AG09319 (cell line): ENCODE measurements at places on chromosomes 3 and 15.

- peak; percentile 68 for DNase-seq
These were observed at the start of gene CHD2 for GRCh38 chr15:92899948-92900730. Gene CHD2, plus strand, starts transcription at chr15:92900324. Its CDS starts 914 bp downstream, at chr15:92901238.

DNA sequence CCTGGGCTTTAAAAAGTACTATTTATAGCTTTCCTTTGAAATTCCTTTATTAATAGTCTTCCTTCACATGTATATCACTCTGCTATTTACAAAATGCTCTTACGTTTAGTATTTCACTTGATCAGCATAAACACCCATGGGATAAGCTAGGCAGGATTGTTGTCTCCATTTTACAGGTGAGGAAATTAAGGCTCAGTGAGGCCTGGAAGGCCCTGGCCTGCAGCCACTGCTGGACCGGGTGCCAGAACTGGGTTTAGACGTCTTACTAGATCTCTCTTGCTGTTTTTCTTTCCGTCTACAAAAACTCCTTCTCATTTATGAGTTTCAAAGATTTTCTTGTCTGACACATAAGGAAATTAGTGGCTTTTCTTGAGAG is 236.4 kb downstream of the LPP start:
- no peak for DNase-seq

- DNase-seq, result no peak
These were observed 191.1 kb downstream of the PLCH1 start for GRCh38 chr3:155553780-155554179.

DNA sequence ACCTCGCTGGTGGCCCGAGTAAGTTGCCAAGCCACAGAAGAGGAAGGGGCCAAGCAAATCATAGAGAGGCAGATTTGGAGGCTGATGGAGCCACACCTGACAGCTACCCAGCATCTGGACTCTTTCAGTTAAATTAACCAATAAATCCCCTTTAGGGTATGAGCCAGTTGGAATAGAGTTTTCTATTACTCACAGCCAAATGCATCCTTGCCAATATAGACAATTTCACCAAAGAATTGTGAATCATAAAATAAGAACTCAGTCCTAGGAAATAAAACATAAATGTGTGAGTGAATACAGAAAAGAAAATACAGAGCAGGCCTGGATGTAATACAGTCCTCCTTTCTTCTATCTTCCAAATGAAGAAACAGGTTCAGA is 161.6 kb upstream of the ANKRD28 start:
- DNase-seq, result no peak

DNA sequence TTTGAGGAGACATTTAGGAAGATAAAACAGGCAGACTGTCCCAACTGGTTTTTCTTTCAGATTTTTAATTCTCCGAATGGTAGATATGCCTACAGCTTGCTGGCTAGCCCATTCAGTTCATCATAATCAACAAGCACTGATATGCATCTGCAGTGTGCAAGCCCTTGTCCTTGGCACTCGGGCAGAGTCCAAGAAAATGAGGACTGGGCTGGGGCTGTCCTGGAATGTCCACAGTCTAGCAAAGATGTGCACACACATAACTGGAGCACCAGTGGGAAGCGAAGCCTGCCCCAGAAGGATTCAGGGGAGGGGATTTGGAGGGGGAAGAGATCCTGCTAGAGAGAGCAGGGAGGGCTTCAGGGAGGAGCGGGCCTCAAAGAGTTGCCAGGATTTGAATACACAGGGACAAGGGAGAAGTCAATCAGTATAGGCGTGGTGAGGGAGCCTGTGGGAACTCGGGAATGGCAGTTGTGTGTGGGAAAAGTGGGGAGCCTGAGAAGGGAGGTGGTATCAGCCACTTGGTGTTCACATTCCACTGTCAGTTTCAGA is 8.7 kb downstream of the FAH start:
- DNase-seq, result no peak

GRCh38 chr15:58535894-58536293 is 104.1 kb downstream of the LIPC start:
- no peak for DNase-seq

DNA sequence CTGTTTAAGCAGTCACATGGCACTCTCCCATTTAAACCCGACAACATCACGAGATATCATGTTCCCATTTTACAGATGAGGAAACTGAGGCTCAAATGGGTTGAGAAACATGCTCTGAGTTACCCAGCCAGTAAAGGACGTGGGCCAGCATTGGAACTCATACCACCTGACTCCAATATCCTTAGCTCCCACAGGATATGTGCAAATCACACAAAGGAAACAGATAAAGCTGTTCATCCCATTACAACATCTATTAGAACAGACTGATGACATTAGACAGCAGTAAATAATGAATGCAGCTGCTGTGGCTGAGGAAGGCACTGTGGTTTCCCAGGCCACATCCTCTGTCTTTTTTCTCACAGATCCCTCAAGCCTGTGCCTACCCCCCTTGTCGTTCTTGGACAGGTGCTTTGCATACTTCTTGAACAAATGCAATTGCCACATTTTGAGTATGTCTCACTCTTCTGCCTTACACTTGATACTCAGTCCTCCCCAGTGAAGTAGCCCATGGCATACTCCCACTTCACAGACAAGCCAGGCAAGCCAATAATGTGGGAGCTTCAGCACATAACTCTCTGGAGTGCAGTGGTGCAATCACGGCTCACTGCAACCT is 17.7 kb downstream of the FRMD4B start:
- no peak for DNase-seq

DNA sequence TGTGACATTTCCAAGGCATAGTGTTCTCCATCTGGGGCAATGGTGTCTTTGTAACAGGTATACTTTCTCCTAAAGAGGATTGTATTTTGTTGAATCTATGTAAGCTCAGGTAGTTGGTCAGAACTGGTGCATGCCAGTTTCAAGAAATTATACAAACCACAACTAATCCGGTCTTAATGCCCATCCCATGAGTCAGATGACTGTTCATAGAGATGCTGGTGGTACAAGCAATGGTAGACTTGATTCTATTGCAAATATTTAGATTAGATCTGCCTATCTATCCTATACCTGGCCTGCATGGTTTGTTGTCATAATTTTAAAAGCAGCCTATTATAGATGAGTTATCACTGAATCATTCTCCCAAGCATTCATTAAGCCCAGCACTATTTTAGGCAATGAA is 43.5 kb downstream of the ATP13A5 start:
- DNase-seq, result no peak

DNA sequence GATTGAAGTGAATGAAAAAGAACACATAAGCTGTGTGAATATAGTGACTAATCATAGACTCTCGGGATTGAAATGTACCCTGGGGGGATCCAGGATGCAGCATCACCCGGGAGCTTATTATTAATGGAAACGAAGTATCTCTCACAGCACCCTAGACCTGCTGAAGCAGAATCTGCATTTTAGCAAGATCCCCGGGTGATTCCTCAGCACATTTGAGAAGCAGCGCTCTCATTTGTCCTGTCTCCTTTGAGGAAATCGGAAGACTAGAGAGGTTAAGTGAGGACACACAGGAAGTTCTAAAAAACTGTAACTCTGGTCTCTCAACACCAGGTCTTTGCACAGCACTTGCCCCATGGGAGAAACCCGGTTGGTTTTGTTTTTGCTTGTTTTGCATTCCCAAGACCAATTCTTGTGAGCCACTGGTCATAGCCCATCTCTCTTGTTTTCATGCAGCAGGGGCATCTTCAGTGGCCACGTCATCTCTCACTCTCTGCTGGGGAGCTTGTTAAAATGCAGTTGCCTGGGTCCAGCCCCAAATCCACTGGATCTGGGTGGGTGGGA is 30.2 kb downstream of the ZNF710 start:
- DNase-seq, result no peak

- DNase-seq, result peak; percentile 14
These were observed 815 bp downstream of the ULK4 start for GRCh38 chr3:41960826-41961750.

- no peak for DNase-seq
These were observed 9.4 kb upstream of the SUMF1 start for GRCh38 chr3:4476496-4476895.

DNA sequence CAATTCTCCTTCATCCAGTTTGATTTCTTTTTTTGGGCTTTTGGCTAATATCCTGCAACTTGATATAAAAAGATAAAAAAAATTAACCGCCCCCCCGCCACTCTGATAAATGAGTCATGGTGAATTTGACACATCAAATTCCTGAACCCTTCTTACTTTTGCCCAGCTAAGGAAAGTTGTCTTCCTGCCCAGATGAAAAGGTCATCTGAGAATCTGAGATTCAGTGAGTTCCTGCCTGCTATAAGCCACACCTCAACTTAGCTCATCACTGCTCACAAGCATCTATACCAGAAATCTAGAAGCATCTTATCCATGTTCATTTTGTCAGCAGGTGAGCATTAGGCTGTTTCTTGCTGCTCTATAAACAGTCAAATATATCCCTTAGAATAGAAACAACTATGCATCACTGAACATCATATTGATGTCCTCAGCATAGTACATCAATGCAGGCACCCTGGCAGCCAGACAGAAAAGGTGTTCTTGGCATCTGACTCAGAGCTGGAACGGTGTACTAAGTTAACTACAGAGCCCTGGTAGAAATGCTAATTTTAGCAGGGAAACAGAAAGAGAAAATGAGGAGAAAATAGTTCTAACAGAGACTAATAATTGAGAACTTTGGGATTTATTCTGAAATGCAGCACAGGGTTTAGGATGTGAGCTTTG is 77.1 kb downstream of the SEMA6D start:
- DNase-seq, result no peak

- no peak for DNase-seq
These were observed 414.5 kb upstream of the ARHGEF26 start for GRCh38 chr3:153706706-153707105.

GRCh38 chr15:85651548-85651947 is 143.2 kb downstream of the KLHL25 start:
- DNase-seq, result no peak

DNA sequence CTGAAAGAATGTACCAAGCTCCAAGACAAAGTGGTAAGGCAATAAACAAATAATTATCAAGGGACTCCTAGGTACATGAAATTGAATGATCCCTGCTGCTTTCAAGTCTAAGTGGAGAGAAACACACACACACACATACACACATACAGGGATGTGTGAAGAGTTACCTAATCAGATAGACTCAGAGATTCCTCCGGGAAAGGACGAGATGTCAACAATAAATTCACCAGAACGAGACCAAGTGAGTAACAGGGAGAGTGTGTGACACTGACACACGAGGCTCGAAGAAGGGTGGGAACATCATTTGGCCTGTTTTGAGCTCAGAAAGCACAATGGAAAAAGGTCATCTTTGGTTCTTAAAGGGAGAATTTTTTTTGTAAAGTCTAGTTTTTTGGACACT is 13.4 kb downstream of the LRIG1 start:
- no peak for DNase-seq
